Natural killer cell (primary cell): ENCODE measurements at places on chromosomes 5 and 9. TPM values are rescaled to one million over a fixed set of nuclear protein-coding genes. Genes with fewer than 3 reads are reported as not detected.

Gene ENHO
- 1.7 TPM for total RNA-seq

DNA sequence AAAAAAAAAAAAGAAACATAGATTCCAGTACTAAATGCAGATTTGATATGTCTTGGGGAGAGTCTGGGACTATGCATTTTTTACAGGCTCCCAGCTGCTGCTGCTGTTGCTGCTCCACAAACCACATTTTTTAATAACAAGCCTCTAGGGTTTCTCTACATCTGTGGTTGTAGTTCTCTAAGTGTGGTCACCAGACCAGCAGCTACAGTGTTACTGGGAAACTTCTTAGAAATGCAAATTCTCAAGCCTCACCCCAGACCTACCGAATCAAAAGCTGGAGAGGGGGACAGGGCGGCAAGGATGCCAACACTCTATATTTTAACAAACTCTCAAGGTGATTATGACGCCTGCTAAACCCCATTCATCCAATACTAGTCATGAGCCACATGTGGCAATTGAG, 293.4 kb upstream of the PTGER4 start:
- peaks cover 26% of the 10 kb centered on the region for H3K4me1 ChIP-seq
- peak; percentile 34 for DNase-seq
- H3K27ac ChIP-seq: peak overlapping the region; percentile 34
- no peaks in the 10 kb centered on the region for H3K27me3 ChIP-seq
- no peaks in the 10 kb centered on the region for H3K36me3 ChIP-seq

DNA sequence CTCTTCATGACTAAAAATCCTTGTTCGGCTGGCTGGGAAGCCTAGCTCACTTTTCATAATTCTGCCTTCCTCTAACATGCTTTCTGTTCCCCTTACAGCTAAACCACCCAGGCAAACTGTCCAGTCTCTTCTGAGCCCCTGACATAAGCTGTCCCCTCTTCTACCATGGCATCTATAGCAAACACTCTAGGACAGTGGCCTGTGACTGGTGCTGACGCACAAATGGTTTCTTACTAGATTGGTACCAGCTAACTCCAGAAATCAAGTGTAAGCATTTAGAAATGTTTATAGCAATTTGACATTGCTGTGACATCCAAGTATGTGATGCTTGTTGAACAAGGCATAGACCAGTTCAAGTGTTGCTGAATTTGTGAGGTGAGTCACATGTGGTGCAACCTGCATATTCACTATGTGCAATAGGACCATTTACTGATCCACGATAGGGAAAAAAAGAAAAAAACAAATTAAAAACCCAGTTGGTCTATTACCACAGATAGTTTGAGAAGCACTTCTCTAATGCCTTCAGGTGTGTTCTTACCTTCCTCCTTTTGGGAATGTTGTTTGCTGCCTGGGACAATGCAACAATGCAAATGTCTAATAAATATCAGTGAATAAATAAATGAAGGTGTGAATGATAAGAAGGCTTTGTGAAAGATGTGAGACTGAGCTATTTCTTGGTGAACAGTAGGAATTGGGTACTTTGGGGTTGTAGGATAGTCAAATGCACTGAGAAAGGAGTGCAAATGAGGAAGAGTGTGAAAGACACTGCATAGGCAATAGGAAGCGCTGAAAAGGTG, 22.4 kb downstream of the ELOVL7 start:
- no peak overlapping the region for H3K27ac ChIP-seq
- no peaks in the 10 kb centered on the region for H3K4me1 ChIP-seq
- H3K4me3 ChIP-seq: no peak overlapping the region
- no peaks in the 10 kb centered on the region for H3K27me3 ChIP-seq

Gene ARSK
- 3.5 TPM for total RNA-seq

GRCh38 chr5:113771483-113771882, 258.0 kb downstream of the YTHDC2 start:
- H3K27me3 ChIP-seq: no peaks in the 10 kb centered on the region
- H3K27ac ChIP-seq: no peak overlapping the region
- no peaks in the 10 kb centered on the region for H3K36me3 ChIP-seq
- no peaks in the 10 kb centered on the region for H3K4me1 ChIP-seq

Gene FAM53C
- total RNA-seq: 140 TPM

DNA sequence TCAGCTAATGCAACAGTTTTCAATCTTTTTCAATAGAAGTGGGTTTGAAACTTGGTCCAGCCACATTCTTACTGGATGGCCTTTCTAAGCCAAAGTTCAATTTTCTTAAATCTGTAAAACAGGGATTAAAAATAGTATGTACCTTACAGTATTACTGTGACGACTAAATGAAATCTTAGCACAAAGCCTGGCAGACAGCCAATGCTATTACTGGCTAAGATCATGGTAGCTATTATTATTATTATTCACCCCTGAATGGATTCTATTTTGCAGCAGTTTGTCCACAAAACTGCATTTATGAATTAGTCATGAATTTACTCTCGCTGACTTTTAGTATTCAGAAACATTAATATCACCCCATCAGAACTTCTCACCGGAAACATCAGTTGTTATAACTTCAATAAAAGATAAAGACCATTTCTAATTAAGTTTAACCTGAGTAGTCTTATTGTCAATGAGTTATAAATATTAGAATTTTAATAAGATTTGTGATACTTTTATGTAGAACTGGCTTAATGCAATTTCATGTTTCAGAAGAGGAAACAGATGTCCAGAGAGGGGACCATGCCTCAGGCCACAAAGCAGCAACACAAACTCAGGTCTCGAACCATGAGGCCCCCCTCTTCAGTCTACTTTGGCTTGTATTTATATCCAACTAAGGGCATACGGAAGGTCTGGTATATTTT, 468.2 kb downstream of the ARHGEF28 start:
- no peak overlapping the region for H3K4me3 ChIP-seq
- no peaks in the 10 kb centered on the region for H3K4me1 ChIP-seq
- DNase-seq: no peak
- H3K36me3 ChIP-seq: no peaks in the 10 kb centered on the region
- H3K27me3 ChIP-seq: no peaks in the 10 kb centered on the region
